GM12878 (cell line): ENCODE measurements at places on chromosomes 3 and 15. TPM values are rescaled to one million over a fixed set of nuclear protein-coding genes. Genes with fewer than 3 reads are reported as not detected.

DNA sequence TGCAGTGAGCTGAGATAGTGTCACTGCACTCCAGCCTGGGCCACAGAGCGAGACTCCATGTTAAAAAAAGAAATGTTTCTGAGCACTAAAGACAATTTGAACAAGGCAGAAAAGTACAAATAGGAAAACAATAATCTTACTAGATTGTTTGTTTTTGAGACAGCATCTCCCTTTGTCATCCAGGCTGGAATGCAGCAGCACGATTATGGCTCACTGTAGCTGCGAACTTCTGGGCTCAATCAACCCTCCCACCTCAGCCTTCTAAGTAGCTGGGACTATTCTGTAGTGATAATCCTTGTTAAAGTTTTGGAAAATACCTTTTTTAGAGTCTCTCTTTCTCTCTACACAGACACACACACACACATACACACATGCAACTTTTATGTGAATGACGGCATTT, 107.1 kb downstream of the LPP start:
- no peaks in the 10 kb centered on the region; the same call in none of the 2 replicates for H3K27me3 ChIP-seq
- no peak overlapping the region for H3K4me3 ChIP-seq
- no peaks in the 10 kb centered on the region for H3K36me3 ChIP-seq

DNA sequence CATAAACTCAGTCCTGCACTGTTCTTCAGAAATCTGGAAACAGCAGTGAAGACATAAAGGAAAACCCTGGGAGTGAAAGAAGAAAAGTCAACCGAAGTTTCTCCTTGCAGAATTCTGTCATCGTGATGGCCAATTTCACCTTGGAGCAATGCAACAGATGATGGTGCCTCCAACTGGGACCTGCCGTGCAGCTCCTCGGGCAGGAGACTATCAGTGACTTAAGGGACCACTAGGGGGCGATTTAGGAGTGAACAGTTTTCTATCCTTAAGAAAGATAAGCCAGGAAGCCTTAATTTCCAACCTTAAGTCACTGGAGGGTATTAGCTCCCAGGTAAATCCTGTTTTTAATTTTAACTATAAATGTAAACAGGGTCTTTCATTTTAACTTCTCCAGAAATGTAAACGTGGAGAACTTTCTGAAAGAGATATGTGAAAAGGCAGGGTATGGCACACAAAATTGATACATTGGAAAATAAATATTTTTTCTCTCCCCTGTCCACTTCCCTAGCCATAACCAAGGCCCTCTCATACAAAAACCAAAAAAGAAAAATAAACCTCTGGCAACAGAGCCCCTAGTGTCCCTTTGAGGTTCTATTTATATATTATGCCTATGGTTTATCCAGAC, 116.3 kb downstream of the PDZRN3 start:
- DNase-seq, result no peak
- H3K27ac ChIP-seq, result no peak overlapping the region
- no peak overlapping the region for H3K4me3 ChIP-seq
- H3K27me3 ChIP-seq, result no peaks in the 10 kb centered on the region
- H3K36me3 ChIP-seq, result no peaks in the 10 kb centered on the region

- no peaks in the 10 kb centered on the region for H3K36me3 ChIP-seq
- no peak for DNase-seq
- H3K4me3 ChIP-seq, result no peak overlapping the region
- no peaks in the 10 kb centered on the region; the same call in 1 of the 2 replicates for H3K27me3 ChIP-seq
Measured at GRCh38 chr3:50417637-50418033, 58.3 kb upstream of the TMEM115 start.

DNA sequence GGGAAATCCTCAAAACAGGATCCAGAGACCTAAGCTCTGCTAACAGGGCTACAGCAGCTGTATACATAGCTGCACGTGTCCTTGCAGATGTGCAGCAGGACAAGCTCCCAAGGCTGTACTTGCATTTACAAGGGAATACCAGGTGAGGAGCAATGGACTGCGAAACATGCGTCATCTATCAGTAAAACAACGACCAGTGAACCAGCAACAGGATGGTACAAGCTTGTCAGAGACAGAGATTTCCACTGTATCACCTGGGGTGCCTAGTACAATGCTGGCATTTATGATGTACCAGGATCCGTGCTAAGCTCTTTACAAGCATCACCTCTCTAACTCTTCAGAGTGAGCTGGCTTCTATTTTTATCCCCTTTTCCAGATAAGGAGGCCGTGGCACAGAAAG, 227.3 kb downstream of the FOXP1 start:
- peaks cover 3% of the 10 kb centered on the region; the same call in 1 of the 2 replicates for H3K4me1 ChIP-seq
- H3K27ac ChIP-seq, result no peak overlapping the region
- no peaks in the 10 kb centered on the region; the same call in 1 of the 2 replicates for H3K27me3 ChIP-seq
- no peak for DNase-seq
- no peaks in the 10 kb centered on the region for H3K36me3 ChIP-seq
- H3K4me3 ChIP-seq, result no peak overlapping the region

Gene SLC25A26
- total RNA-seq, result 17.9 and 22.0 TPM in 2 replicates

Gene ATP2B2
- total RNA-seq, result not detected in 2 replicates
